ENCODE measurements at places on chromosomes 1 and 21.

- no peak for DNase-seq
Measured at GRCh38 chr1:31694069-31694963, 9.5 kb downstream of the COL16A1 start.

DNA sequence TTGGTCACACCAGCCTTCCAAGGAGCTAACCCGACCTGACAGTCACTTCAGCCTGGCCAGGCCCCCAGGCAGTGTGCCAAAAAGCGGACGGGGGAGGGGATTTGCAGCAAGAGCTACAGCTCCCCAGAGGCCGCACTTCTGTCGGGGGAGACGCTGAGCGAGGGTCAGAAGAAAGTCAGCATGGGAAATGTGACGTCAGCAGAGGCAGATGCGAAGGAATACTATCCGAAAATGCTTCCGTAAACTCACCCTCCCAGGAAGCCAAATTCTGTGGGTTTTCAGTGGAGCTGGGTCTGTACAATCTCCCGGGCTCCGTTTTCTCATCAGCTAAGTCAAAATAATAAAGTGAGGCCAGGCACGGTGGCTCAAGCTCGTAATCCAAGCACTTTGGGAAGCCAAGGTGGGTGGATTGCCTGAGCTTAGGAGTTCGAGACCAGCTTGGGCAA is 28.5 kb upstream of the ECE1 start:
- no peak for DNase-seq

GRCh38 chr1:41329662-41330587 is 31.3 kb upstream of the FOXO6 start:
- DNase-seq: no peak

GRCh38 chr1:217184854-217185253 is 446.0 kb downstream of the GPATCH2 start:
- no peak for DNase-seq

GRCh38 chr1:47650611-47651010 is 212.8 kb downstream of the FOXD2 start:
- DNase-seq: no peak

DNA sequence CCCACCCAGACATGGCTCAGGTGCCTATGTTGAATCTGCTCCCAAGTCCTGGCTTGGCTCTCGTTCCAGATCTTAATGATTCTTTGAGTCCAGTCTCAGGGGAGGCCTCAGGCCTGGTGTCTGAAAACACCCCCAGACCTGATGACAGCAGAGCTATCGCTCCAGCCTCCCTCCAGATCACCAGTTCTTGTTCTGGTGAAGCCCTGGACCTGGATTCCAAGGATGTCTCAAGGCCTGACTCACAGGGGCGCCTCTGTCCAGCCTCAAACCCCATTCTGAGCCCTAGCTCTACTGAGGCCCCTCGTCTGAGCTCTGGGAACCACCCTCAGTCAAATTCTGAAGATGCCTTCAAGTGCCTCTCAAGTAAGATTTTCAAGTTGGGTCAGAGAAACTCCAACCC is 11.4 kb downstream of the MROH7 start:
- no peak for DNase-seq
